Neural progenitor cell (in vitro differentiated cells): ENCODE measurements at places on chromosomes 6 and 20. TPM values are rescaled to one million over a fixed set of nuclear protein-coding genes. Genes with fewer than 3 reads are reported as not detected.

- DNase-seq, result no peak
Observed at GRCh38 chr6:138450445-138450844, 46.4 kb downstream of the HEBP2 start.

- no peak for DNase-seq
Observed at GRCh38 chr6:46262928-46263706, 92.3 kb upstream of the ENPP5 start.

GRCh38 chr20:54207053-54207742, 689 bp upstream of the PFDN4 start:
- no peak for DNase-seq

- DNase-seq, result no peak
Observed at GRCh38 chr6:3290149-3290930, 31.6 kb downstream of the PSMG4 start.

GRCh38 chr6:84854811-84855400, 90.5 kb upstream of the TBX18 start:
- DNase-seq, result no peak

- no peak for DNase-seq
Observed at GRCh38 chr6:119848696-119849095, 499.1 kb upstream of the MAN1A1 start.

DNA sequence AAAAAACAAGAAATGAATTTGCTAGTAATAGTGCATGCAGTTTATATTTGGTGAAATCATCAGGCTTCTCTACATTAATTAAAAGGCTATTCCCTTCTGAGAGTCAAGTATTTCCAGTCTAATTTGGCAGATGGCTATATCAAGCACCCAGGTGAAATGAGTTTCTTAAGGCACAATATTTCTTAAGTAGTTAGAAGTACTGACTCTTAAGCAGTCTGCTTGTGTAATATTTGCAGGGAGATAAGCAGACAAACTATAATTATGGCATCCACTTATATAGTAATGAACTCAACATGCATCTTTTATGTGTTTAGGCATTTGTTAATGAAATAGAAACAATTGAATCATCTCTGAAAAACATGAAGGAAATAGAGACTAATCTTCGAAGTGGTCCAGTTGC, 189.2 kb downstream of the UTRN start:
- DNase-seq, result no peak

DNA sequence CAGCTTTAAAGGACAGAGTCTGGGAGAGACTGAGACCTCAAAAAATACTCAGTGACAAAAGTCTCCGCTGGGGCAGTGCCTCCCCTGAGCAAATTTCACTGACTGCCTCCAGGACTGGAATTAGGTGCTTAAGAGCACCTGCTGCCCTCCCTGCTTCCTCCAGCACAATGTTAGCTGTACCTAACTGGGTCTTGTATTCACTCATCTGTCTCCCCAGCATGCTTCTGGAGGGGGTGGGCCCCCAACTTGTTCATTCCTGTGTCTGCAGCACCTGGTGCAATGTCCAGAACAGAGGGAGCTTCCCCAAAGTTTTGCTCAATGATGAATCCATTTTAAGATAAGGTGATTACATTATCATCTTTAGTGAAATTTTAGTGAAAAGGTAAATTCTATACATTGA, 650.7 kb downstream of the KIF16B start:
- no peak for DNase-seq

TSBP1 gene
- not detected in 2 replicates for total RNA-seq
